Fibroblast of skin of scalp (primary cell): ENCODE measurements at places on chromosomes 7 and 10.
A peak's percentile ranks its signal among the peaks of the same experiment; 100 is the strongest.

DNA sequence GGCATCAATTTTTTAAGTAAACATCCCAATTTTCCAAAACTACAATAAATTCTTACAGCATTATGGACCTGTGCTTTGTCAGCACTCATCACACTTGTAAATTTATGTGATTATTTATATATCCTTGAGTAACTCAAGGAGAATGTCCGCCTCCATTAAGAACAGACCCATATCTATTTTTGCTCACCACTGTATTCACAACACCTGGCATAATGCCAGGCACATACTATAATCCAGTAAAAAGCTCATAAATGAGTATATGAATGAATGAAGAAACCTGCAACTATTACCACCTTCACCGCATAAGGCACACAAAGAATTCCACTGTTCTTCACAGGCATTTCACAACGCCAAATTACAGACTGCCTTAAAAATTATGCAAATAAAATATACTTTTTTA lies 46.9 kb downstream of the MINDY3 start:
- peak; percentile 21 for DNase-seq

DNA sequence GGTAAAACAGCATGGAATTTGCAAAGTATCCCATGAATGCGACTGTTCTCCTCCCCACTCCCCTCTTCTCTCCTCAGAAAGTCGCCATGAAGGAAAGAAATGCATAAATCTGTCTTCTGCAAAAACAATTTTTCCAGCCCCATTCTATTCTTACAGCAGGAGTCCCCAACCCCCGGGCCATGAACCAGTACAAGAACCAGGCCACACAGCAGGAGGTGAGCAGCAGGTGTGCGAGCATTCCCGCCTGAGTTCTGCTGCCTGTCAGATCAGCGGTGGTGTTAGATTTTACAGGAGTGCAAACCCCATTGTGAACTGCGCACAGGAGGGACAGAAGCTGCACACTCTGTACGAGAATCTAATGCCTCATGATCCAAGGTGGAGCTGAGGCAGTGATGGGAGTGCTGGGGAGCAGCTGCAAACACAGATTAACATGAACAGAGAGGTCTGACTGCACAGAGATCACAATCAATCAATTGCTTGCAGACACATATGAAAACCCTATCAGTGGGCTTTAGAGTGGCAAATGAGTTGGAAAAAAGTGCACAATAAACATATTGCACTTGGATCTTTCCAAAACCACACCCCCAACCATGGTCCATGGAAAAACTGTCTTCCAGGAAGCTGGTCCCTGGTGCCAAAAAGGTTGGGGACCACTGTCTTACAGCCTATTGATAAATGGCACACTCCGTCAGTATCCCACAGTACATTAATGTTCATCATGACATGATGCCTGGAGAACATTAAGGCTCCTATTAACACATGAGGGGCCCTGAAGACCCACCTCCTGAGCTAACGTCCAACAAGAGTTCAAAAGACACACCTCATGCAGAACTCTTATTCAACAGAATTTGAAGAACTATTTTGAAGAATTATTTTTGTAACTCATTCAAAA lies 205.0 kb downstream of the PTPRN2 start:
- no peak for DNase-seq

GRCh38 chr7:123652406-123652805 lies 3.3 kb upstream of the LMOD2 start:
- no peak for DNase-seq

DNA sequence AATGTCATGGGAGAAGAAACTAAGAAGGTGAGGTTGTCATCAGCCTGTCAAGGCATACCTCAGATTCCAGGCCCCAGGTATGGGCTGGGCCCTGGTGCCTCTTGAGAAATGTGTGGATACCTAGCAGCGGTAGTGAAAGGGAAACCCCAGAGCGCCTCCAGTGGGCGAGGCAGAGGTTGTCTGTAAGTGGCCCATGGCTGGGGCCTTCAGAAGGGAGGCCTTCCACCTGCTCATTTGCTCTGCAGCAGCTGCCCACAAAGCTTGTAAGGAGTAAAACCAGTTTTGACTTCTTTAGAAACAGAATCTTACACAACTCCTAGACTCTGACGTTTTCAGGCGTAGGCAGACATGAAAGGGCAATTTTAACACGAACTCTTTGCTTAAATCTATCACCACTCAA lies 509.9 kb downstream of the PARD3 start:
- no peak for DNase-seq

GRCh38 chr7:130845581-130846085 lies 111.6 kb upstream of the KLF14 start:
- DNase-seq = peak; percentile 86

- DNase-seq = no peak
Observed at GRCh38 chr10:103653581-103654037, 160.1 kb downstream of the NEURL1 start.

GRCh38 chr7:150388709-150389531 lies 9.8 kb downstream of the ZNF775 start:
- DNase-seq = no peak

DNA sequence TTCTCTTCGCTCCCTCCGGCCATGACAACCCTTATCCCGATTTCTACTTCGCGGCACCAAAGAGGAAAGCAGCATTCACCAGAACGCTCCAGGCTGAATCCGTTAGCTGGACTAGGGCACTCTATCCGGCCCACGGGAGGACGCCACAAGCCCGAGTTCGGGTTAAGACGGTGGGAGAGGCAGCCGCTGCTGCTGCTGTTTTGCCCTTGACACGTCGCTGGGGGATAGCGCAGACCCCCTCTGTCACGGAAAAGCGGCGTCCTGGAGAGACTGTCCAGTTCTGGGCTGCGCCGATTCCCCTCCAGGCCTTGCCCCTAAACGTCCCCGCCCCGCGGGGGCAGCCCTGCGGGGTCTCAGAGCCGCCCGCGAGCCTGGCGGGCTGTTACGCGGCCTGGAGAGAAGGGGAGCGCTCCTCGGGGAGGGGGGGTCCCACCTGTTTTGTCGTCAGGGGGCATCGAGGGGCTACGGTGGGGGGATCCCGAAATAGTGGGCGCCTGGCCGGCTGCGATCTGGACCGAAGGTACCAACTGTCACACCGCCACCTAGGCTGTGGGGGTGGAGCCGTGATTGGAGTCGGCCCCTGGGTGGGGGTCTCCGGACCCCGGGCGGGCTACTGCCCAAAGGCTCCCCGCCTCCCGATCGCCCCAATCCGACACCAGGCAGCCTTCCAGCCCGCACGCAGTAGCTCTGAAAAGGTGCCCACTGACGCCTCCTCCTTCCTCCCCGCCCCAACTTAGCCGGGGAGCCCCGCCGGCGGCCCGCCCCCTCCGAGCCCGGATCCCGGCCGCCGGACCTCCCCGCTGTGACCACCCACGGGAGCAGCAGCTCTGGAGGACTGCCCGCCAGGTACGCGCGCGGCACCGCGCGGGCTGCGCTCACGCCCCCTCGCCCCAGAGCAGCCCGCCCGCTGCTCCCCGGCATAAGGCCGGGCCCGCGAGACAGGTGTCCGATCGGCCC lies 772 bp downstream of the SGMS1 start:
- no peak for DNase-seq

DNA sequence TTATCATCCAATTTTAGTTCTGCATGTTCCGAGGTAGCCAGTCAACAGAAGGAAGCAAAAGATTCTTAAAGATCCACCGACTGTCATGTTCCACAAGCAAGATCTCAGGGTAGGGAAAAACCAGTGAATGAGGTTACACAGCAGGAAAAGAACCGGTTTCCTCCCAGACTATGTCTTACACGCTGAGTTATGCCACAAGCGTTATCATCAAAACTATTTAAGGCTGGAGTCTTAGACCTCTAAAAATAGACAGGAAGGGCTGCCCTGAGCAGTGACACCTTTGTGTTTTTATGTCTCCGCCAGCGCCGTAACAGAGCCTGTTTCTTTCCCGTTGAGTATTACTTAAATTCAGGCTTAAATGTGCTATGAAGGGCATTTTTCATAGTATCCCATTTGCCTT lies 48.3 kb downstream of the PROSER2 start:
- no peak for DNase-seq

DNA sequence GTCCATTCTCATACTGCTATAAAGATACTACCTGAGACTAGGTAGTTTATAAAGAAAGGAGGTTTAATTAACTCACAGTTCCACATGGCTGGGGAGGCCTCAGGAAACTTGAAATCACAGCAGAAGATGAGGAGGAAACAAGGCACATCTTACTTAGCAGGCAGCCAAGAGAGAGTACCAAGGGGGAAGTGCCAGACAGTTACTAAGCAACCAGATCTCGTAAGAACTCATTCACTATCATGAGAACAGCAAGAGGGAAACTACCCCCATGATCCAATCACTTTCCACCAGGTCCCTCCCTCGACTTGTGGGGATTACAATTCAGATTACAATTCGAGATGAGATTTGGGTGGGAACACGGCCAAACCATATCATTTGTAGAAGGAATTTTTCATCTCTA lies 36.3 kb downstream of the NHLRC2 start:
- no peak for DNase-seq

DNA sequence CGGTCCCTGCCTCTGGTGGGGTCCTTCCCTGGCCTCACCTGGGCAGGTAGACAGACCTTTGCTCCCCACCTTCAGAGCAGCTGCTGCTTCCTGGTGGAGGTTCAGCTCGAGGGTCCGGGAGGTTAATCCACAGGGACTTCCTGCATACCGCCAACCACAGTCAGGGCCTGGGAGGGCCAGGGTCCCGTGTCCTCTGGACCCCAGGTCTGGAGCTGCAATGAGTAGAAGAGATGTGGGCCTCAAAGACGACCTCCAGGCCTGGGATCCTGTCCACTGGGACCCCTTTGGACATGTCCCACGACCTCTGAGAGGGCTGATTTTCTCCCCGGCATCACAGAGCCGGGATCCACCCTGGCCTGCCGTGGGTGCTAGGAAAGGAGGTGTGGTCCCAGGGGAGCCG lies 223.3 kb upstream of the TCERG1L start:
- DNase-seq = no peak

DNA sequence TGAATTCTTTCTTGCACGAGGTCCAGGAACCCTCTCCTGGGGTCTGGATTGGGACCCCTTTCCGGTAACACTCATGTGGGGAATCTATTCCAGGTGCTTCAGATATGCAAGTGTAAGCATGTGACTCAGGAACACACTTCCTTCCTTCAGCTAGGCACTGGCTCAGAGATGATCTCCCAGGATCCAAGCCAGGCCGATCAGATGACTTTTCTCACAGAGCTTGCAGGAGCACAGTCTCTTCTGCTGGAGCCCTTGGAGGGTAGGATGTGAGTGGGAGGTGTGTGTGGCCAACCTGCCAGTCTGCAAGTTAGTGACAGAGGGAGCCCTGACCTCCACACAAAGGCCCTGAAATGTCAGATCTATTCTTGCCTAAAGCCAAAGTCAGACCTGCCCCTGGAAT lies 108.3 kb downstream of the CPXM2 start:
- DNase-seq = no peak

GRCh38 chr7:50502001-50502684 lies 52.0 kb upstream of the FIGNL1 start:
- peak; percentile 51 for DNase-seq

DNA sequence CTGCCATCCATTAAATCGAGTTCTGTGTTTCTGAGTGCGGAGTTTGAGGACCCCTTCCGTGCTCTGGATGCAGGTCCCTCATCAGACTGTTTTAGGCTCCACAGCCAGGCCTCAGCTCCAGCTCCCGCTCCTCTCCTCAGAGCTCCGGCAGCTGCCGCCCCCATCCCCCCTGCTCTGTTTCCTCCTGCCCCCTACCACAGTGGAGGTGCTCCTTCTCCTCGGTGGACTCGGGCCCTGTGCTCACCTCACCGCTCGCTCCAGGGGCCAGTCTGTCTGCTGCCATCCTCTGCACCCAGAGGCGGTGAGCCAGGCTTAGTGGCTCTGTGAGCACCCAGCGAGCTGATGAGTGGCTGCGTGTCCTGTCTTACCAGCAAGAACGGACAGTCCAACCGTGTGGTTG lies 21.4 kb upstream of the PRKAR1B start:
- DNase-seq = no peak

DNA sequence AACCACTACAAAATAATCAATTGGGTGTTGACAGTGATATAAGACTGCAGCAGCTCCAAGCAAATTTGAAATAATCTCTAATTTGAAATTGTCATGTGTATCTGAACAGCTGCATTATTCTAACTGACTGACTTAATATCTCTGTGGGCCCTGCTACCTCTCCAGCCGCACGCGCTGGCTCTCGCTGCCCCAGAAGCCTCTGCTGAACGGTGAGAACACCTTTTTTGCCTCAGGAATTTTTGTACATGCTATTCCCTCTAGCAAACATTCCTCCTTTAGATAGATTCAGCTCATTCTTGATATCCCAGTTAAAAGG lies 155.9 kb upstream of the MDFIC start:
- no peak for DNase-seq

- DNase-seq = no peak
Observed at GRCh38 chr7:157584420-157584819, 247.6 kb downstream of the DNAJB6 start.

DNA sequence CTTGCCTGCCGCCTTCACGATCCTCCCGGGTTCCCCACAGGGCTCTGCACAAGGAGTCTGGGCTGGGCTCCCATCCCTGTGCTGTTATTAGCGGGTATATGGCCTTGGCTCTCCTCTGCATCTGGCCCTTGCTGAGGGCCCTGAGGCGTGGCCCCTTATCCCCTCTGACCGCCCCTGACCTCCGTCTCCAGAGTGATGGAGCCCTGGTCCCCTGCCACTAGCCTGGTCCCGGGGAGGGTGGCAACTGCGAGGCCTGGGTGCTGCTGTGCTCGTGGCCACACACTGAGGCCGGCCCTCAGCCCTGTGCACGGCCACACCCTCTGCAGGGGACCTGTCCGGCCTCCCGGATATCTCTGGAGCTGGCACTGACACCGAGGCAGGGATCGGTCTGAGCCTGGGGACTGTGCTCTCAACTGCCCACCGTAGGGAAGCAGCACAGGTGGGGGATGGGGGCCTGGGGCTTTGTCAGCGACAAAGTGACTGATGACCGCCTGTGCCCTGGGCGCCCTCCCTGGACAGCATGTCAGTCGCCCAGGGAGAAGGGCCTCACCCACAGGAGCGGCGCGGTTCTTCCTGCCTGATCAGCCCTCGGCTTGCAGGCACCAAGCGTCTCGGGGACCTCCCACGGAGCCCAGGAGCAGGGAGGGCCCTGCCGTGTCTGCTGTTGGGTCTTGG lies 72.4 kb downstream of the NKX6-2 start:
- DNase-seq = no peak

DNA sequence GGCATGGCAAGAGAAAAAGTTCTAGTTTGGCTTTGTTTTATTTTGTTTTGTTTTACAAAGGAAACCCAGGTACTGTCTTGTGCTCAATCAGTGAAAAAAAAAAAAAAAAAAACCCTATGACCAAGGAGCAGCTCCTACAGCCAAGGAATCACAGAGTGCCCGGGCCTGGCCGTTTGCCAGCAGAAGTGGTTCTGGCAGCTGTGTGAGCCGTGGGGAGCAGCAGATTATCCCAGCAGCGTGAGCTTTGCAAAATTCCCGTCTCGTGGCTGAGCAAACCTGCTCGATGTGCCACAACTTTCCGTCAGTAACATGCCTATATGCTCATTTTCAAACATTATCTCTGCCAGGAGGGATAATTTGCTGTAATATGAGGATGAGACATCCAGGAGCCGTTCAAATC lies 293.7 kb downstream of the POU6F2 start:
- DNase-seq = peak; percentile 84
